Fibroblast of skin of left biceps (primary cell): ENCODE measurements at places on chromosomes 1 and 21.

GRCh38 chr1:207888652-207889051 is 22.3 kb downstream of the CD34 start:
- DNase-seq = no peak

DNA sequence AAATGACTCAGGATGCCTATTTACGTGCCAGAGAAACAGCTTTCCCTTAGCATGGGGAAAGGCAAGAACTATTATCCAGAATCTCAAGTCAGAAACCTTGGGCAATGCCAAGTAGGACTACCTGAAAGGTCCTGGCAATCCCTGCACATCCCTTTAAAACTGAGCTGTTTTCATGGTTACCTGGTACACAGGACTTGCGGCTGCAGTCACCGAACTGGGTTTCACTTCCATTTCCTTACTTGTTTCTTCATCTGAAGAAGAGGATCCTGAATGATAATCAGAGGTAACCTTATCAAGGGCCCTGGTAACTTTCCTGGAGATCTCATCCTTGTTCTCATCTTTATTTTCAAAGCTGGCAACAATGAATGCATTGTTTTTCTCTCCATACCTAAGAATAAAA is 14.3 kb downstream of the BTG3 start:
- DNase-seq = no peak

DNA sequence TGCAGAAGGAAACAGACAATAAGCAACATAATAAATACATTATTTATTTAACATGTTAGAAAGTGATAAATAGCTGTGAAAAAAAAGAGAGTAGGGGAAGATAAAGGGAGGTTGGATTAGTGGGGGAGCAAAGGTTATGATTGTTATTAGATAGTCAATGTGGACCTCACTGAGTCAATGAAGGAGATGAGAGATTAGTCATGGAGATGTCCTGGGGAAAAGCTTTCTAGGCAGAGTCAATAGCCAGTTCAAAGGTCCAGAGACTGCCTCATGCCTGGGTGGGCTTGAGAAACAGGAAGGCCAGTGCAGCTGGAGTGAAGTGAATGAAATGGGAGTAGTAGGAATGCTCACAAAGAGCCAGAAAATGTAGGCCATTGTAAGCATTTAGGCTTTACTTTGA is 187.1 kb upstream of the CACYBP start:
- DNase-seq = no peak

- no peak for DNase-seq
Observed at GRCh38 chr1:222583079-222583478, 6.7 kb downstream of the TAF1A start.

DNA sequence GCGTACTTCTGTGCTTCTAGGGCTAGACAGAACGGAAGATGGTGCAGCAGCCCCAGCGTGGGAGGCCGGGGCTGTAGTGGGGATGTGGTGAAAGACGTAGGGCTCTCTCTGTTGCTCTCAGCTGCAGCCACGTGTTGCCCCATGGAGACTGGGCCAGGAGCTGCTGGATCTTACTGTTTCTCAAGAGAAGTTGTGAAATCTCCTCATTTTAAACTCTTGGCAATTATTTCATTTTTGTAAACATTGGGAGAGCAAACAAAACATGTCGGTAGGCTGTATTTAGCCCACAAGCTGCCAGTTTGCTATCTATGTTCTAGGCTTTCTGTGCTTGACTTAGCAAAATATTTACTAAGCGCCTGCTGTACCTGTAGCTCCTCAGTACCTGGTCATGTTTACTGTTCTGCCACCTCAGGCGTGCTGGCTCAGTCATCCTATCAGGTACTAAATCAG is 15.9 kb upstream of the ELOA start:
- no peak for DNase-seq

DNA sequence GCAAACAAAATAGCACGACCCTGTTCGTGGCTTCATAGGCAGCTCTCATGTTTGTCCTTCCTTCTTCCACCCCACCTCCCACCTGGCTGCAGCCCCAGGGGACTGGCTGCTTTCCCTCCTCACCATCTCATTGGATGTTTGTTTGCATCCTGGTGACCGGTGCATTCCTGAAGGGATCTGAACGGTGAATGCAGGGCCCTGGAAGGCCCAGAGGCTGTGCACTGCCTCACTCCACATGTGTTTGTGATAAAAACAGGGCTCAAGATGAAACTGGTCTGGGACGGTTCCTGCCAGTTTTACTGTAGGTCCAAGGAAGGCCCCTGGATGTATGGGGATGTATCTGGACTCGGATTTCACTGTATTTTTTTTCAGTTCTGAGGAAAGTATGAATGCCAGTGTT is 42.8 kb downstream of the CNN3 start:
- DNase-seq = peak; percentile 77

DNA sequence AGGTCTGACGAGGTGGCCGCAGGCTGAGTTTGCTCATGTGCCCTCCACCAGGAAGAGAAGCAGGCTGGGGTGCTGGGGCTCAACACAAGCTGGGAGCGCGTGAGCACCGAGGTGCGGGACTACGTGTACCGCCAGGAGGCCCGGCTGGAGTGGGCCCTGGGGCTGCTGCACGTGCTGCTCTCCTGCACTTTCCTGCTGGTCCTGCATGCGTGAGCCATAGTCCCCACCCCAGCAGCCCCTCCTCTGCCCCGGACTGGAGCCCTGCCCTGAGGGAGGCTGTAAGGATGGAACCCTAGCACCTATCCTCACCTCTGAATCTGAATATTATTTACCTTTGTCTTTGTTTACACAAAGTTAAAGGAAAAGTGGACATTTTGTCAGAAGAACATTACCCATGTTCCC is 7.8 kb upstream of the ADAM15 start:
- no peak for DNase-seq

DNA sequence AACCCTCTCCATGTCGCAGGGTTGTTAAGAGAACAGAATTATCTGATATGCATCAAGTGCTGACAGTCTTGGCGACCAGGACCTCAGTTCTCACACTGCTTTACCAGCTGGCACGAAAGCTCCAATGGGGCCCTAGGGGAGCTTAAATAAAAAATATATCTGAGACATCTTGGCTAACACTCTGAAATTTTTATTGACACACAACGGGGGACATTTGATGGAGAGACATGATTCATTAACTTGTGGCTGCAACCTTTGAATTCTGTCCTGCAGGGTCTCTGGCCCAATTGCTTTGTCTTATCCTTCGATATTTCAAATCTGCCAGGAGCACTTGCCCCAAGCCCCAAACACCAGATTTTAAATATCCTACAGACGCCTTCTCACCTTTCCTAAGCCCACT is 567.0 kb downstream of the AJAP1 start:
- no peak for DNase-seq

DNA sequence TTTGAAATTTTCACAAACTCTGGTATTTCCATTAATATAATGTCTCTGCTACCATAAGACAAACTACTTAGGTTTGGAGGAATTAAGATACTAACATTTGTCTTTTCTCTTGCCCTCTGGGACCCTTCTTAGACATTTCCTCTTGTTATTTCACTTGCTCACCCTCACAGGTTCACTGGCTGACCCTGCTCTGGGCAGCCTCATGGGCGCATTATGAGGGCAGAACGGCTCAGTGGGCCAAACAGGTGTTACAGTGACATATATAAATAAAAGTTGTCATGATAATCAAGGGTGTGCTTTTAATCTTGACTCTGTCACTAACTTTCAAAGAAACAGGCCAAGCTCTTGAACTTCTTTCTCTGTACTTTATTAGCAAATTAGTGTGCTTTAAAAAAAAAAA is 46.5 kb downstream of the ZNHIT6 start:
- DNase-seq = no peak

- no peak for DNase-seq
Observed at GRCh38 chr1:116751621-116752020, 2.6 kb upstream of the CD2 start.

- DNase-seq = no peak
Observed at GRCh38 chr21:17343055-17343454, 169.8 kb upstream of the CXADR start.

DNA sequence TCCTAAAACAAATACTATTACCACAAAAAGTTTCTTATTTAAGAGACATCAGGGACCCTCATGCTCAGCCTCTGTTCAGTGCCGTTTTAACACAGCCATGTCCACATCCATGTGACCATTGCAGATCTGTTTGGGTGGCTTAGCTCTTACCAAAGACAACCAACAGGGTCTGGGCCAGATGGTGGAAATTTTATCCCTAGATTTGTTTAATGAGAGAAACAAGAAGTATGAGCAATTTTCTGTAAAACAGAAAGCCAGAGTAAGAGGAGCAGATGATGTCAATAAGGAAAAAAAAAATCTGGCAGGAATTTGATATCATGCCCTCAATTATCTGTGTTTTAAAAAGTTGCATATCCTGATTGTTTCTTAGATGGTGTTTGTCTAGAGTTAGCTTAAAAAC is 299.9 kb downstream of the TM2D1 start:
- DNase-seq = no peak

DNA sequence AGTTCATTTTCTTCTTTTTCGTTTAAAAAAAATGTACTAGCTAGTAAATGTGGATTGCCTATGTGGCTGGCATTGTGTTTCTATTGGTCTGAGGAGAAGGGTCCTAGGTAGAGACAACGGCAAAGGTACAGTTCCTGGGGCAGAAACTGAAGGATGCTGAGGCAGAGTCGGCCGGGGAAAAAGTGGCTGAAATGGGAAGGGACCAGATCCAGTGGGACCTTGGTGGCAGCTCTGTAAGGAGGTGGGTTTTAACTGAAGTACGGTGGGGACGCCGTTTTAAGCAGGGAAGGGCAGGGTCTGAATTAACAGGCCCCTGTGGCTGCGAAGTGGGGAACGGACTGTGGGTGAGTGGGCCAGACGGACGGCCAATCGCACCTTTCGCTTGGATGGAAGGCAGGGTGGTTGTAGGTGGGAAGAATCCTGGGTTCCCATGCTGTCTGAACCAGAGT is 420 bp upstream of the VPS13D start:
- no peak for DNase-seq

DNA sequence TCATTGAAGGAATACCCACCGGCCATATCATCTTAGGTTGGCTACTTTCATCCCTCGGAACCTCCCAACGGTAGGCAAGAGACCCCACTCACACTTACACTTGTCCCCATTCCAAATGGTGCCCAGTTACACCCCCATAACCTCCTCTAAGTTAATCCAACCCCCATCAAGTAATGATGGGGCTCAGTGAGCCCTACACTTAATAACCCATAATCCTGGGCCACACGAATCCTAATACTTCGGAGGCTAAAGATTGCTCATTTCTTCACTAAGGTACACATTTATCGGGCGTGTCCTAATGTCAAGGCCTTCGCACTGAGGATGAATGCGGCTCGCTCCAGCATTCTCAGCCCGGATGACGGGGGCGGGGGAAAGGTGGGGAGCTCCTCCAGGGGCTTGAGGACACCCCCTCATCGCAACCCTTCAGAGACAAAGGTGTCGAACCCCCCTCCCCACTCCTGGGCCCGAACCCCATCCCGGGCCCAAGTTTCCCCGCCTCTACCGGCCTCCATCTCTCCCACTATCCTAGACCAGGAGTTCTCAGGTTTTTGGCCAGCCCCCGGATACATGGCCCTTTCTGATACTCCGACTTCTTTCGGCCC is 435 bp downstream of the ILF2 start:
- no peak for DNase-seq
